Left ventricle myocardium inferior (tissue), 1 donor: ENCODE measurements at places on chromosomes 11 and 22.

GRCh38 chr22:43118024-43118849, 7.7 kb downstream of the BIK start:
- no peak for DNase-seq

DNA sequence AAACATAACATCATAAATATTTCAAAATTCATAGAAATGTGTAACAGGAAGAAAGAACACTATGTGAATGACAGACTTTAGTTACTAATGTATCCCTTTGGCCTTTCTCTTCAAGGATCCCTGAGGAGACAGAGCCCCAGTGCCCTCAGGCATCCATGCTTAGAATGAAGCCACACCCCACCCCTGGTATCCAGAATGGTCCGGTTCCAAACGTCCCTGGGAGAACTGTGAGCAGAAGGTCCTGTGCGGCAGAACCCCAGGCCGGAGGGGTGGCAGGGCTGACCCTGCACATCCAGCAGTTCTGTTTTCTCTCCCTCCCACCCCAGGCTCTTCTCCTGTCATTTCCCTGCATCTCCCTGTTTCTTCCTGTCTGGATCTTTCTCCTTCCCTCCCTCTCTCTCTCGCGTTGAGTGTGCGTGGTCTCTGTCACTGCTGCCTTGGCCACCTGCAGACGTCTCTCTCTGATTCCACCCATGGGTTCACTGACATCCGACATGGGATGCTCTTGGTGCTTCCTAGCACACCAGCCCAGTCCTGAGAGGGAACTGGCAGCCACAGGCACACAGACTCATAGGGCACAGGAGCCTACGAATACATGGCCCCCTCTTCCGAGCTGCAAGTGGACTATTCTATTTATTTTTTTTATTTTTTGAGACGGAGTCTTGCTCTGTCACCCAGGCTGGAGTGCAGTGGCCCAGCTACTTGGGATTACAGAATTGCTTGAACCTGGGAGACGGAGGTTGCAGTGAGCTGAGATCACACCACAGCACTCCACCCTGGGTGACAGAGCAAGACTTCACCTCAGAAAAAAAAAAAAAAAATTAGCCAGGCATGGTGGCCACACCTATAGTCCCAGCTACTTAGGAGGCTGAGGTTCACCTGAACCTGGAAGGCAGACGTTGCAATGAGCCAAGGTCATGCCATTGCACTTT, 5.7 kb downstream of the RFPL1 start:
- DNase-seq: no peak

- DNase-seq: no peak
Measured at GRCh38 chr11:57585301-57585700, 12.2 kb upstream of the SERPING1 start.

DNA sequence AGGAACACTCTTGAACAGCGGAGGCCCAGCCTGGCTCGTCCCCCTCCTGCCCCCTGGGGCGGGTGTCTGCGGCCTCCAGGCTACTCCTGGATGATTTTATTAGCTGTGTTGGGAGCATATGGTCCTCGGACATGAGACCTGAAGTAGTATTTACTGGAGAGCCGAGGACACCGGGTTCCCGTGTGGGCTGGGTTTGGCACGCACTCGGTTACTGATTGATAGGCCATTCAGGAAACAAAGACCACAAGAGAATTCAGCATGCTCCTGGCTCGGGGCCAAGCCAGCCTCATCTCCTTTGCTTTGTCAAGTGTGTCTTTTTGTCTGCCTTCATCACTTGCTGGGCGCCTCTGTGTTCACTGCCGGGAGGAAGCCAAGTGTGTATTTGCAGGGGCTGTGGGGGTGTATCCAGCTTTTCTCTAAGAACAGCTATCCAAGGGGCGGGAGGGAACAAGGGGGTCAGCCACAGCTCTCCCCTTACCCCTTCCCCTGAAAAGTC, 9.7 kb downstream of the FXYD2 start:
- peak; percentile 73 for DNase-seq

DNA sequence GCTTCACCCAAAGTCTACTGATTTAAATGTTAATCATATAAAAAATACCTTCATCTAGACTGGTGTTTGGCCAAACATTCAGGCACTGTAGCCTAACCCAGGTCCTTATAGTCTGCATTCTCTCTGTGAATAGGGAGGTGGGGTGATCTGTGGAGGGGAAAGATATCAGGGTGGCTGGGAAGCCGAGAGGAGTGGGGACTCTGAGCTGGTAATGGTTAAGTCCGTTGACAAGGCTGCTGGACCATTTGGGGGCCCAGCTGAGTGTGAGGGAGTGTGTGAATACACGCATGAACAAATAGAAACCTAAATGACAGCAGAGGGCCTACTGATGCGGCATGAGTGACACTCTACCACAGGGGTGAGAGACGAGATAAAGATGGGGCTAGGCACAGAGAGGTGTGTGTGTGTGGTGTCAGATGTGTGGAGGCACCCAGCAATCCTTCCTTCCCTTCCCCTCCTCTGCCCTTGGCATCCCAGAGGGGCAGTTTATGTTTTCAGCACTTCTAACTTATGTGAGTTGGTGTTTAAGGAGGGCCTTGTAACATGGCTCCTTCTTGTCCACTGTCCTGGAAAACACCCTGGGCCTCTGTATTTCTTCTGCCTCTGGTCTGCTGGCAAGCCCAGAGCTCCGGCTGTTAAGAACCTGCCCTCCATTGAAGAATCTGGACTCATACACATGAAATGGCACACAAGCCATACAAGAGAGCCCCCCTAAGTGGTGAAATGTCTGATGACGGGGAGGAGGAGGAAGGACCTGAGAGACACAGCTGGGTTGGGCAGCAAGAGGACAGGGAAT, 249.1 kb upstream of the TBCEL start:
- no peak for DNase-seq

DNA sequence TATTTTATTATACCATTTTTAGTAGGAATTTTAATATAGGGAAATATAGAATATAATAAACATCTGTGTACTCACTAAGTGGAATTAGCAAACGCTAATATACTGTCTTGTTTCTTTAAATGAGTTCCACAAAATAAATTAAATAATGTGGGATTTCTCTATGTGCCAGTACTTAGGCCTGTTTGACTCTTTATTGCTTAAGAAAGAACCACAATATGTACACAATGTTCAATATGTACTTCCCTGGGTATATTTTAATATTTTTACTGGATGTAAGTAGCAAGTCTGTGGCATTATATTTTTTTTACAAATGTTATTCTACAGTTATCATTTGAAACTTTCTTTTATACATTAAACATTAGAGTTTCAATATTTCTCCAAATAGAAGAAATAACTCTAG, 92.5 kb upstream of the CARD18 start:
- no peak for DNase-seq

GRCh38 chr11:134901542-134901941, 489.5 kb upstream of the B3GAT1 start:
- no peak for DNase-seq
